ENCODE measurements at places on chromosomes 2 and 18.

DNA sequence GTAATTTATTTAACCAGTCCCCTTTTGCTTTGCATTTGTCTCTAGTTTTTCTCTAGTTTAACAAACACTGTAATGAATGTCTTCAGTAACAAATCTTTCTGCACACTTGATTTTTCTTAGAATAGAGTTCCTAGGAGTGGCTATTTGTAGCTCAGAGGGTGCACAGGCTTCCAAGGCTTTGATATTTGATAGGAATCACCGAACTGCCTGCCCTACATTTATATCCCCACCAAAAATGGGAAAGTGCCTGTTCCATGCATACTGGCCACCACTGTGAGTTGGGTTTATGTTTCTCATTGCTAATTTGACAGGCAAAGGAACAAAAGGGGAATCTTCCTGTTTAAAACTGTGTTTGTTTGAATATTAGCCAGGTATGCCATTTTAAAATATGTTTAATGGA, 238.7 kb downstream of the SH3RF3 start:
- DNase-seq, result no peak

DNA sequence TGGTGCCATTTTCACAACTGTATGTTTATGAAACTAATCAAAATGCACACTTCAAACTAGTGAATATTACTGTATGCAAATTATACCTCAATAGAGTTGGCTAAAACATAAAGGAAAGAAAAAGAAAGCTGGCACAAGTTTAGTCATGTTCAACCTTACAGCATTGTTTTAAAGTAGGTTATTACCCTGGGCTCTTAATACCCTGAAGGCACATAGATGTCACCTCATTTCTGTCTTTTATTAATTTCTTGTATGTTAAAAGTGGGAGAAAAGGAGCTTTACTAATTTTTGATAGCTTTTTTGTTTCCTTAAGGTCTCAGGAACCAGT, 32.7 kb downstream of the TMEM131 start:
- no peak for DNase-seq

- no peak for DNase-seq
These were observed 261.4 kb downstream of the TWIST2 start for GRCh38 chr2:239109041-239109927.

- no peak for DNase-seq
These were observed 79.6 kb downstream of the LBH start for GRCh38 chr2:30310955-30311354.

DNA sequence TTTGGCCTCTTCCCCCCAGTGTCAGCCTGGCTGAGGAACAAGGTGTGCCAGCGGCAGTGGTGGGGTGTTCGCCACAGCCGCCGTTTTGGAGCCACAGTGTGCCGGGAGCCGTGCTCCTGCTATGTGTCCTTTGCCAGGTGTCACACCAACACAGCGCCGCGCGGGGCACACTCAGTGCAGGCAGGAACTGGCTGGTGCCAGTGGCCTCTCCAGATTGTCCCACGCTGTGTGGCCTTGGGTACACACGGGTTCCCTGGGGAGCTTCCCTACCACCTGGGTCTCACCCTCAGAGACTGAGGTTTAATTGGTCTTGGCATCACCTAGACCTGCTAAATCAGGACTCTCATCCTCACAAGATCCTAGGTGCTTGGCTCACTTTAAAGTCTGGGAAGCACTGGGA, 171.6 kb downstream of the LDLRAD4 start:
- no peak for DNase-seq

DNA sequence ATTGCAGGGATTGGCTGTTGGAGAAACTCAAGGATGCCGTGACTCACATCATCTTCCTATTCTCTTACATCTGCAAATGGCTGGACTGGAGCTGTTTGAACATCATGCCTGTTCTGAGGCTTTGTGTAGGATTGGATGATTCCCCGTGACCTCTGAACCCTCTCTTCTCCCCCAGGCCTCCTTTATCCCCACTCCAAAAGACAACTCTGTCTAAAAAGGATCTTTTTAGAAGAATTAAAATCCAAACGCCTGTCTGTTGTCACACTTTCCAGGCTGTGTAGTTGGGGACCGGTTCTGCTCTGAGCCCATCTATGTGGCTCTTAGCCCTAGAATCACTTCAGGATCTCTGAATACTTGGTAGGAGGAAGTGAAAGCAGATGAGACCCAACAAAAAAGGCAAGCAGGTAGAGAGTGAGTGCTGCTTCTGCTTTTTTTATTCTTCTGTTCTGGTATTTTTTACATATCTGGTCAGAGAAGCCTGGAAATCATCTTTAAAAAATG, 565 bp downstream of the SP140 start:
- DNase-seq, result no peak

GRCh38 chr2:227237786-227238185, 73.4 kb downstream of the COL4A3 start:
- DNase-seq, result no peak

DNA sequence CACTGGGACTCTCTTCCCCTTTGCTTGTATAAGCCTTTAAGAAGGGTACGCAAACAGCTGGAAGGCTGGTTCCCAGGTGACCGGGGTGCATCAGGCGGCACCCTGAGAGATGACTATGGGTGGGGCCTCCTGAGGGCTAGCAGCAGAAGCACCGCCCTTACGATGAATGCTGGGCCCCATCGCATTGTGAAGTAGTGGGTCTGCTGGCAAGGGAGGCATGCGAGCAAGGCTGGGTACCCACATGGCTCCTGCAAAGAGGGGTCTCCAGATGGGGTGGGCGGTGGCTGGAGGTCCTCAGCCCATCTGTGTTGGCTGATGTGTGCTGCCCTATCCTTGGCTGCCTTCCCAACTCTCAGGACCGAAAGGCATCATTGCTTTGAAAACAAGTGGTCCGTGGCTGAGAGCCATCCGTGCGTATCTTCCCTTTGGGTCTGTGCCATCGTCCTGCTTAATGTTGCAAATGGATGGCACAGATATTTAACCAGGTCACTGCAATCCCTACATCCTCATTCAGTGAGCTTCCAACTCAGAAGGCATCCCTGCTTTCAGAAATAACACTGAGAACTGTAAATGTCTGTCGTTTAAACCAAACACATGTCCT, 83.5 kb upstream of the GPC1 start:
- DNase-seq, result no peak

Measured in stimulated activated CD4-positive, alpha-beta T cell treated with anti-CD3 and anti-CD28 coated beads, Interleukin-15, amount 100 ng/mL, for 1 hour (primary cell).